ENCODE measurements at places on chromosomes 11 and 22.

DNA sequence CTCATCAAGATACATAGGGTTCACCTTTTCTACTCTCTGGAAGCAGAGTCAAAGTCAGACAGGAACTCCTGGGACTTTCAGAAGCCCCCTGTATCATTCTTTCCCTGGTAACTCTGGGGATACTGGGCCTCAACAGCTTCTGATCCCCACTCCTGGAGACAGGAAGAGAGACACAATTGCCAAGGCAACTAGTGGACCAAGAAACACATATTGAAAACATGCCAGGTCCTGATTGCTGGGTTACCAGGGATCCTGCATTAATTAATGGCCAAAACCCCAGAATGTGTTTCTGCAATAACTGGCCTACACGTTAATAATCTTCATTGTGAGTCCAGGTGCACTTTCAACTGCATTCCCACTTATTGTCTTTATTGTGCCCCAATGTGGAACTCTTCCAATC lies 260.8 kb upstream of the POU2AF2 start:
- DNase-seq = no peak

DNA sequence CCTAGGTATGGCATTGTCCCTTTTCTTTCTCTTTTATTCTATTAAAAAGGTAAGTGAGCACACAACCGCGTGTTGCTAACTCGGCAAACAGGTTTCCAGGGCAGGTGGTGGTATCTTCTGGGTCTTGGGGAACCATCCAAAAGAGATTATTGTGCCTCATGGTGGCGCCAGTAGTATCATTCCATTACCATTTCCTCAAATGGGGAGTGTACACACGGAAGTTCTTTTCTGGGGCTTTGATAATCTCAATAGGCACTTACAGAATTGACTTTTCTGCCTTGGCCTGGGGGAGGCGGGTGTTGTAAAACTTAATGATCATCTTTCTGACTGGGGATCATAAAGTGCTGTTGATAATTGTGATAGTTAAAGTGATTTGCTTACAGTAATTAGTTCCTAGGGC lies 234.1 kb downstream of the KIRREL3 start:
- no peak for DNase-seq

DNA sequence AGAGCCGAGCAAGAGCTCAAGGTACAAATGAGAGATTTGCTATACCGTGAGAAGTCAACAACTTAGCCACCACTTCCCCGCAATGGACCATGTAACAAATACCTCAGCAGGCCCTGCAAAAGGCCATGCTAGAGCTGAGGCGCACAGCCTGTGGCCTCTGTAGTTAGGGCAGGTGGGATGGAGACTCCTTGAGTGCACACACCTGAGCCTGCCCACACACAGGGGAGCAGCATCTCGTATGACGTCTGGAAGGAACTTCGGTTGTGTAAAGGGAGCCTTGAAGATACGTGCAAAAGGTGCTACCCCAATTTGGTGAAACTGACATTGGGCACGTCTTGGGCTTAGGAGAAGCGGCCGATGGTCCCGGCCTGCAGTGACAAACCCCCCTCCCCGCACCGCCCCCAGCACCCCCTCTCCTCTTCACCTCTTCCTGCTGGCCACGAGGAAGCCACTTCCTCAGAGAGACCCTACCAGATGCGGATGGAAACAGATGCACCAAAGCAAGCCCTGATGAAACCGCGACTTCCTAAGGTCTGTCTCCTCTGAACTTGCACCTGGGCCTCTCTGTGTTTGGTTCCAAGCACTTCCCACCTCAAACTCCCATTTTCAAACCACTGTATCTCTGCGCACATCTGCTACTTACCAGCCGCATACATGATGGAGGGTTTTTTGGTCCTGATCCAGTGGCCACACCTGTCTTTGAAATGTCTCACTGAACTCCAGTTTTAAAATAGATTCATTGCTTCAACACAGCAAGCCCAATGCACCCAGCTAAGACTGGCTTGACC lies 10.6 kb downstream of the CDPF1 start:
- DNase-seq = no peak

DNA sequence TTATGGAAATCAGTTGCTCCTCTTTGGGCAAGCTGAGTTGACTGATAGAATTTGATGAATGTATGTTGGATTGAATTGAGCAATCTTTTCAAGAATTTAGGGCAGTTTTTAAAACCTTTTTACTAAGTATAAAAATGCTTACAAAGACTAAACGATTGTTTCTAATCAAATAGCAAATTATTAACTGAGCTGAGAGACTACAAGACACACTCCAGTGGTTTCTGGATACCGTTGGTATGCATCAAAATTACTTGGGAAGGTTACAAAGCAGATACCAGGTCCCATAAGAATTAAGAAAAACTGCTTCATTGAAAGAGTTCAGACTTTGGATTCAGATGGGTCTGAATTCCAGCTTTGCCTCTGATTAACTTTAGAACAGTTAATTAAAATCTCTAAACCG lies 721.4 kb downstream of the FAM181B start:
- DNase-seq = no peak

DNA sequence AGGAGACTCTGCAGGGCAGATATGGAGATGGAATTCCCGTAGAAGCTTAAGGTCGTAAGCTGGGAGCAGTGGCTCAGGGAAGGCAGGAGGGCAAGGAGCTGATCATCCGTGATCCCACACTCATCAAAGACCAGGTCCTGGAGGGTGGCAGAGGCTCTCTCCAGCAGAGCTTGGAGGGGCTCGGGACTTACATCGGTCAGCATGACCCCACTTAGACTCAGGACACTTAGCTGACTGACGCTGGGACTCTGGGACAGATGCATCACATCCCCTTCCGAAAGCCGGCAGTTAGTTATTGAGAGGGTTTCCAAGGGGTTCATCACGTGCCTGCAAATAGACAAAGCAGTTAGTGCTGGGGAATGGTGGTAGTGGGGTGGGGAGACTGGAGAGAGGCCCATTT lies 10.7 kb downstream of the PRAME start:
- DNase-seq = no peak

DNA sequence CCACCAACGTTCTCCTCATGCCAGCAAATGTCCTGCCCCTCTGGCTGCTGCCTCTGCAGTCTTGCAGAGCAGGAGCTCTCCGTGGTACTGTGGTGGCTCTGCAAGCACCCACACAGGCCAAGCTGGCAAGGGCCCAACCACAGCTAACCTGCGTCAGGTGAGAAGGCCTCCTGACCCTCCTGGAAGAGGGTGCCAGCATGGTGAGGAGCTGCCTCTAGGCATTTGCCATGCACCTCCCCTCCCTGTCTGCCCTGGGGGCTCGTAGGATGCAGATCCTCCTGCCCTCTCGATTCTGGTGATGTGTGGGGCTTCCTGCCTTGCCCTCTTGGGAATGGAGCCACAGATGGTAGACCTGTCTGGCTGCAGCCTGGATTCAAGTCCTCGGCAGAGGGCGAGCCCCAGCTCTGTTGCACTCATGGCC lies 1408.8 kb downstream of the TBC1D22A start:
- DNase-seq = no peak

DNA sequence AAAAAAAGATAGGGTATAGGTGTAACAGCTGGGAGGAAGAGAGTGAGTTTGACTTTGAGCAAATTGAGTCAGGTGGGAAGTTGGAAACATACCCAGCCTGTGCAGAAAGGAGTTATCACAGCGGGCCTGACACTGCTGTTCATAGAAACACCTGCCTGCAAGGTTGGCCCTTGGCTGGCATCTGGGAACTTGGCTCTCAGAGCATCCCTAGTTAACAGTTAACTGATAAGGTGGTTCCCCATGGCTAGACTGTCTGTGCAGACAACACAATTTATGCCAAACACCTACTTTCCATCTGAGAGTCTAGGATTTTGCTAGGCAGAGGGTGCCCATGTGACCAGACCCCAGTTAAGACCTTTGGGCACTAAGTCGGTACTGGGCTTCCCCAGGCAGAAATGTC lies 31.4 kb downstream of the ADAMTS8 start:
- no peak for DNase-seq

GRCh38 chr11:36235750-36236149 lies 53.5 kb downstream of the COMMD9 start:
- DNase-seq = no peak

GRCh38 chr11:81112718-81113117 lies 1620.9 kb downstream of the FAM181B start:
- no peak for DNase-seq

- DNase-seq = no peak
Observed at GRCh38 chr11:110525883-110526282, 96.1 kb downstream of the FDX1 start.
